Stimulated activated naive CD4-positive, alpha-beta T cell treated with Interleukin-2 at 50 U/mL for 16 hours (primary cell): ENCODE measurements at places on chromosomes 3 and 15.

GRCh38 chr15:38207621-38208020 lies 45.0 kb upstream of the SPRED1 start:
- no peak for DNase-seq

DNA sequence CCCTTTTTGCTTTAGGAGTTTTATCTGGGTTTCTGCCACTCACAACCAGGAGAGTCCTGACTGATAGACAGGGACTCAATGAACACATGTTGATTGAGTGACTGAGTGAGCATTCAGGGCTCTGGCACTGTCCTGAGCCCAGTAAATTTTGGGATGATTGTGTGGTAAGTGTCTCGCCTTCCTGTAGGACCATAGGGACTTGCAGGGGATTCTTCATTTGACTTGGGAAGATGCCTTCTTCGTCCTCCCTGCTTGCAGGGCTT lies 22.3 kb upstream of the FLNB start:
- DNase-seq = no peak

DNA sequence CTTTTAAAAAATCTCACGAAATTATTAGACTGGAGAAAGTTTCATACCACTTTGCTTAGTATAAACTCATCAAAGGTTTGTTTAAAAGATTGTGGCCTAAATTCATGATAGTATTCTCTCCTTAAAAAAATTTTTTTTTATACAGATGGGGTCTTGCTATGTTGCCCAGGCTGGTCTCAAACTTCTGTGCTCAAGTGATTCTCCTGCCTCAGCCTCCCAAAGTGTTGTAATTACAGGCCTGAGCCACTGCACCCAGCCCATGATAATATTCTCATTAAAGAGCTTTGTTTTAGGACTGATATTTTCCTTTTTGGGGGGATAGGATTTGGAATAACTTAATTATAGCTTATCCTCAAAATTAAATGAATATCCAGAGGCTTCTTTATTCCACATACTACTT lies 19.9 kb downstream of the ECT2 start:
- no peak for DNase-seq

DNA sequence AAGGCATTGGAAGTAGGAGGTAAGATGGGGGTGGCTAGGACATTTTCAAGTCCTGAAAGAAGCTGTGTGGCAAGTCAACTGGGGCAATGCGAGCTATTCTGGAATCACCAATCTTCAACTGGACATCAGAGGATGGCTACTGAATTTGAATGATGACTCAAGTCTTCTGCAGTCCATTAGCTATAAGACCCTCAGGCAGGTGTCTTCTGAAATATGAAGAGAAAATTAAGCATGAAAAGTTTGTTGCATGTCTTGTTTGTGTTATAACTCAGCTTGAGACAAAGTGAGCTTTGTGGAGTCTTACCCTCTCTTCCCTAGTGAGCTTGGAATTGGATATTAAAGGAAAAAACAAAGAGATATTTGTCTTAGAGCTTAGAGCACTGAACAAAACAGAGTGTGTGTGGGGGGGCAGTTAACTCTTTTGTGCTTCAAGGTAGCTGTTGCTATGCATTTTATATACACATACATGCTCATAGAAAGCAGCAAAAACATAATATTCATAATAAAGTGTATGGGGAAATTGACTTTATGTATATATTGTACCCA lies 979.1 kb downstream of the MCTP2 start:
- no peak for DNase-seq

DNA sequence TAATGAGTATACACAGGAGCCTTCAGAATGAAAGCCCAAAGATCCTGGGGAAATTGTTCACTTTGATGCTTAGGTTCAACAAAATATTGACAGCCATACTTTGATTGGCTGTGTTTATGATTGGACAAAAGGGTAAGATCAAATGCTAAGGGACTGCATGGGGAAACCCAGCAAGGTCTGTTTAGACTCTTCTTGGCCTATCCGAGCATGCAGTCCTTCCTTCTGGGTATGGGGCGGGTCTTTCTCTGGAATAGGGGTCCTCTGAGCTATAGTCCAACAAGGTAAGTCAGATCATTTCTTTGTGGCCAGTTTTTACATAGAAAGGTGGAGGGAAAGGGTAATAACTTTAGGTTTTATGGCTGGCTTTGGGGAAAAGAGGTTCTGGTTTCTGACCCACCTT lies 52.9 kb upstream of the ACKR4 start:
- DNase-seq = no peak
